ENCODE measurements at places on chromosomes 1 and 21.

DNA sequence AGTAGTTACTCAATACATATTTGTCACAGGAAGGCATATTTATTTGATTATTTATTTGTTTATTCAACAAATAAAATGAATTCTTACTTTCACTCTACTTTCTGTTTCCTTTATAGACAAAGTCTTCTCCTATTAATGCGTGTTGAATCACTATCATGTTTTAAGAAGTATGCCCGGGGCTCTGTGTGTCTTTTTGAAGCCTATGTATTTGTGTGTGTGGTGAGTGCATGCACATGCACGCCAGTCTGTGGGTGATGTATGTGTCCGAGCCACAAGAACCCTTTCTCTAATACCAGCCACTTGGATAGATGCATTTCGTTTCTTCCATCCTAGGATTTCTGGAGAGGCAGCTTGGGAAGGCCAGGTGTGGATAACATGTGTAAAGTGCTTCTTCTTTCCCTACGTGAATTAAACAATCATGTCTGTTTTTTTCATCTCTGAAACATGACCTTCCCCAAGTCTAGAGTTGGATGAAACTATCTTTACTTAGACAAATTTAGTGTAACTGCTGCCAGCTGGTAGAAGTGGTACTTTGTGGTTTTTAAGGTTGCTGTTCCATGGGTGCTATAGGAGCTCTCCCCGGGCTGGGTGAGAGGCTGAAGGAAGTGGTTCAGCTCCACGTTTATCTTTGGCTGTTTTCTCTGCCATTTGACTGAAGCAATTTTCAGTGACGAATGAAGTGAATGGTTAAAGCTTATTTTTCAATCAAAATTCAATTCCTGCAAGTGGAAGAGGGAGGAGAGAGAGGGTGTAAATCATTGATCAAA, 46.8 kb upstream of the PPM1J start:
- DNase-seq = no peak

GRCh38 chr1:109162626-109163025, 48.7 kb downstream of the ELAPOR1 start:
- no peak for DNase-seq

DNA sequence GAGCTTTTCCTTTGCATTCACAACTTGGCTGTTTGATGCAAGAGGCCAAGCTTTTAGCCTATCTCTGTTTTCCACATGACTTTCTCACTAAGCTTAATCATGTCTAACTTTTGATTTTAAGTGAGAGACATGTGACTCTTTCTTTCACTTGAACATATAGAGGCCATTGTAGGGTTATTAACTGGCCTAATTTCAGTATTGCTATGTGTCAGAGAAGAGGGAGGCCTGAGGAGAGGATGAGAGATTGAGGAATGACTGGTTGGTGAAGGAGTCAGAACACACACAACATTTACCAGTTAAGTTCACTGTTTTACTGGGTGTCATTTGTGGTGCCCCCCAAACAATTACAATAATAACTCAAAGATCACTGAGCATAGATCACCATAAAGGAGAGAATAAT, 193.5 kb downstream of the CYYR1 start:
- DNase-seq = no peak

- no peak for DNase-seq
These were observed 159.6 kb upstream of the COL11A1 start for GRCh38 chr1:103267893-103268292.

DNA sequence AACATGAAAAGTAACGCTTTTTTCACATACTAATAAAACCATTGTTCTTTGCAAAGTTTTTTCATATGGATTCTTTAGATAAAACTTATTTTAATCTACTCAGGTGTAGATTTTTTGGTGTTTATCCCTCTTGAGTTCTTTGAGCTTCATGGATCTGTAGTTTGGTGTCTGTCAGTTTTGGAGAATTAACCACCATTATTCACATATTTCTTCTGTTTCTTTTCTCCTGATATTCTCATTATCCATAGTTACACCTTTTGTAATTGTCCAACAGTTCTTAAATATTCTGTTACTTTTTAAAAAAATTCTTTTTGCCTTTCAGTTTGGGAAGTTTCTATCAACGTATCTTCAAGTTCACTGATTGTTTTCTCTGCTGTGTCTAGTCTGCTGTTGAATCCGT, 18.6 kb downstream of the HS2ST1 start:
- no peak for DNase-seq

DNA sequence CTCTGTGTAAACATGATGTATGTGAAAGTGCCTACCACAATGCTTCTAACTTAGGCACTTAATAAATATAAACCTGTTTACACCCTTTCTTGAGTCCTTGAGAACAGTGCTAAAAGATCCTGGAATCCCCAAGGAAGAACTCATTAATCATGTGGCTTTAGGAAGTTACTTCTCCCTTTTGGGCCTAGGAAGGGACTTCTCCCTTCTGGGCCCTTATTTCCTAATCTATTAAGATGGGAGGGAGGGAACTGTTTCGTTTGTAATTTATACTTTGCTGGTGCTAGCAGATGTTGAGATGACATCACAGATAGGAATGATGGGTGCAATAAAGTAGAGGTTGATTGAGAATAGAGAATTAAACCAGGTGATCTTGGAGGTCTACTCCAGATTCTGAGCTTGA, 1.2 kb downstream of the BTF3L4 start:
- no peak for DNase-seq

- no peak for DNase-seq
These were observed 199.0 kb downstream of the RPS6KC1 start for GRCh38 chr1:213250041-213250440.

GRCh38 chr1:153277852-153278251, 18.4 kb downstream of the LORICRIN start:
- no peak for DNase-seq

DNA sequence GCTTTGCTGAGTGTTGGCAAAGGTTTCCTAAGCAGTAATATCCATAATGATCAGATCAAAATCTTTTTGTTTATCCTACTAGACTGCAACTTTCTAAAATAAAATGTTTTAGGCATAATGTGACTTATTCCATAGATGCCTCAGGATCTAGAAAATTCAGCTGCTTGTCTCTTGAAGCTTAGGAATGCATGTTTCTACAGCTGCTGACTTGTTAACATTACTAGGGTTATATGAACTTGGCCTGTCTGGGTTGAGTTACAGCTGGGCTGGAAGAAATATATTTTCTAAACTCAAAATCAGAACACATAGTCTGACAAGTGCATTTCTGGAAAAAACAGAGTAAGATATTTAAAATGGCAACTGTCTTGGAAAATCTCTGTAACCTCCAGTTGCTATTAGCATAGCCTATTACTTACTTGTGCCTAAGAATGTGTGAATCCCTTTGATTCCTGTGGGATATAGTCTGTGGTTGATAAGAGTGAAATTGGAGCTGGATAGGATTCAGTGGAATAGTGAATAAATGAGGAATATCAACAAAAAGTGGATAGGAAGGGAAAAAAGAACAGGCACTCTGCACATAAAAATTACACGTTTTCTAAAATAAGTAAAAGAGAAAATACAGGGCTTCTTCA, 61.2 kb downstream of the RGS4 start:
- no peak for DNase-seq
